ENCODE measurements at places on chromosomes 4 and X. TPM values are rescaled to one million over a fixed set of nuclear protein-coding genes. Genes with fewer than 3 reads are reported as not detected.

DNA sequence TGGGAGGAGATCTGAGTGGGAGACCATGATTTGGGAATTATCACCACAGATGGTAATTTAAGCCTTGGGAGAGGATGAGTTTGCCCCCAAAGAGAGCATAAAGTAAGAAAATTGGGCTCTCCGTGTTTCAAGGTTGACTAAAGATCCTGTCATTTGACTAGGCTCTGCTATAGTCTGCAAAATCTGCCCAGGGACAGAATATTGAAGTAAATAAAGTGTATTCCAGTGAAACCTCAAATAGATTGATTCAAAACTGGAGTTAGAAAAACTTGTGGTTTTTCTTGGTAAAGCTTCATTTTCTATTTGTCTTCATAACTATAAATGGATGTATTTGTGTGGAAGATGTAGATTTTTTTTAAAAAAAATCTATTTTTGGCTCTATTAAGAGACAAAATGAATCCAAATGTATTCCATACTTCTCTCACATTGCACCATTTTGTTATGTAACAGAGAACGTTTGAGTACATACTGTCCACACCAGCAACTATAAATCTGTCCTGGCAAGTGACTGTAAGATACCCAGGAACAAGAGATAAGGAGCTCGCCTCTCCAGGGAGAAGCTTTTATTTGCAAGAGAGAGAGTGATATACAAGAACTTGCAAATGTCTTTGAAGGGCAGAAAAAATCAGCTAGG is 170.2 kb downstream of the CBR4 start:
- no peak for DNase-seq

- no peak for DNase-seq
Measured at GRCh38 chr4:29113960-29114359, 1606.2 kb upstream of the PCDH7 start.

- no peak for DNase-seq
Measured at GRCh38 chr4:168522829-168523489, 26.1 kb downstream of the PALLD start.

DNA sequence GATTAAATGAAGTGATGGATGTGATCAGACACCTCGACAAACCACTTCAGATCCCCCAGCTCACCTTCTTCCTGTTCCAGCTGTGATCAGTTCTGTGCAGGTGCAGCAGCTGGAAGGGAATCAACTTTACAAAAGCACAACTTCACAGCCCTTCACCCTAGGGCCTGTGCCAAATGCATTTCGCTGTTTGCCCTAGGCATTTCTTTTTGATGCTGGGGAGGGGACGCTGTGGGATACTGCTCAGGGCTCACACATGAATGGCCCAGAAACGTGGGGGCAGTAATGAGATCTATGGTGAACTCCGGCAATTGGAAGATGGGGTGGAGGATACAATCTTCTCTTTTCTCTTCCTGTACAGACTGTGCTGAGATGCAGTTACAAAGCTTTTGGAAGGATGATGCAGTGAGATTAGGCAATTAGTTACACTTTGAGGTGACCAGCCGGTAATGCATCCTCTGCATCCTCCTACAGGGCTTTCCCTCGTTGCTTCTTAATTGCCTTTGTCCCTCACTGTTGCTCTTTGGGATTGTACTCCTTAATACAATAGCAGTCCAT is 215.1 kb upstream of the PITX2 start:
- no peak for DNase-seq

- no peak for DNase-seq
Measured at GRCh38 chr4:158053086-158053485, 119.7 kb downstream of the GASK1B start.

Gene SGMS2
- total RNA-seq = 39.5 TPM

Gene MAGEB2
- total RNA-seq = not detected

Gene SCML1
- total RNA-seq = 20.7 TPM

All from SJSA1 (cell line).